ENCODE measurements at places on chromosomes 6 and 20.

- DNase-seq: no peak
Observed at GRCh38 chr6:162615016-162615705, 112.4 kb downstream of the PRKN start.

DNA sequence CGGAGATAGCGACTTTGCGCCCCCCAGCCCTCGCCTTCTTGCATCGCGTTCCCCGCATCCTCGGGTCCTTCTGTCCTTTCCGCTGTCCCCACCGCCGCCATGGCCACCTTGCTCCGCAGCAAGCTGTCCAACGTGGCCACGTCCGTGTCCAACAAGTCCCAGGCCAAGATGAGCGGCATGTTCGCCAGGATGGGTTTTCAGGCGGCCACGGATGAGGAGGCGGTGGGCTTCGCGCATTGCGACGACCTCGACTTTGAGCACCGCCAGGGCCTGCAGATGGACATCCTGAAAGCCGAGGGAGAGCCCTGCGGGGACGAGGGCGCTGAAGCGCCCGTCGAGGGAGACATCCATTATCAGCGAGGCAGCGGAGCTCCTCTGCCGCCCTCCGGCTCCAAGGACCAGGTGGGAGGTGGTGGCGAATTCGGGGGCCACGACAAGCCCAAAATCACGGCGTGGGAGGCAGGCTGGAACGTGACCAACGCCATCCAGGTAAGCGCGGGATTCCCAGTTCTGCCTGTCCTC lies 401 bp downstream of the SLC32A1 start:
- DNase-seq: no peak

DNA sequence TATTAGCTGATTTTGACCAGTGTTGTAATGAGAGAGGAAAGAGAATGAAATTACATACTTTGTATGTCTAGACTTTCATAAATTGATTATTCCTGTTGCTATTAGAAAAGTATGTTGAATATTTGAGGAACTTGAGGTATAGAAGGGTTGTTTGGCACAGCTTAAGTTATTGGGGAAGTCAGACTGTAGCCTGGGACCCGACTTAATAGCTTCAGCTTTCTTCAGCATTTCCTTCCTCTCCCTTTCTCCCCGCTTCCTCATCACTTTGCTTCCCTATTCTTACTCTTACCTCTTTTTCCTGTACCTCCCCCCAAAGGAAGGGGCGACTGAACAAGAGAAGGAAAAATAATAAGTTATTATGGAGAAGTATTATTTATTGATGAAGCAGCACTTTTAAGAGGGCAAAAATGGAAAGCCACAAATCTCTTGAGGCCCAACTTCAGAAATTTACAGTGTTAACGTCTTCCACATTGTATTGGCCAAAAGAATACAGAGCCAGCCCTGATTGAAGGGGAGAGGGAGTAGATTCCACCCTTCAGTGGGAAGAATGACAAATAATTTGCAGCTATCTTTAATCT lies 7.4 kb downstream of the SENP6 start:
- DNase-seq: no peak

GRCh38 chr6:132253211-132253610 lies 148.1 kb downstream of the MOXD1 start:
- DNase-seq: no peak

- no peak for DNase-seq
Observed at GRCh38 chr6:37569317-37569716, 69.6 kb upstream of the CCDC167 start.

DNA sequence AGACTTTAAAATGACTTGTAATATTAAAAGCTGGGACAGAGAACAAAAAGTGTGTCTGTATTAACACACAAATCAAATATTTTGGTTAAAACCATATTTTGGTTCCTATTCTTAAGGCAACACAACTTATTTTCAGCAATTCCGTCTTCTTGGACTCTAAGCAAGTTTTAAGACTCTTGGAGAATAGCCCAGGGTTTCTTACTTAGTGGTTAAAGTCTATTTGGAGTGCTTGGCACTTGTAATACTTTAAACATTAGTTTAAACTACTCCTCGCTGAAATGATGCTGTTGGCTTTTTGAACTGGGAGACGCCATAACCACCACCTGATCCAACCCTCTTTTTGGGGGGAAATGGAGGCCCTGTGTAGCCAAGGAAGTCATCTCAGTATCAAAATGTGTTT lies 109.7 kb upstream of the GMDS start:
- DNase-seq: no peak
